ENCODE measurements at places on chromosomes 7 and 10. TPM values are rescaled to one million over a fixed set of nuclear protein-coding genes. Genes with fewer than 3 reads are reported as not detected.

DNA sequence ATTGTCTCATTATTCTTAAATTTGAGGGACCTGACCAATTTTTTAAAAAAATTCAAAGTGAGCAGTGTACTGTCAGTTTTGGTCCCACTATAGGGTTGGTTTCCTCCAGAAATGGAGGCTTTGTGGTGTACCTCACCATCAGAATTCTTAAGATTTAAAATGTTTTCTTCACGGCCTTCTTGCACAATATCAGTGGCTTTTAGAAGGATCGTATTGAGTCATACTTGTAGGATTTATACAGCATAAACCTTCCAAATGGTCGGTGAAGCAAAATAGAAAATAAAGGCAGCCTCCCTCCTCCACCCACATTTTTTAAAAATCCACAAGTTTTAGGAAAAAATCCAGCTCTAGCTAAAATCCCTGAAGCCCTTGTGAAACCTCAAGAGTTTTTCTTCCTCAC is 126.4 kb downstream of the RNLS start:
- no peak for DNase-seq

DNA sequence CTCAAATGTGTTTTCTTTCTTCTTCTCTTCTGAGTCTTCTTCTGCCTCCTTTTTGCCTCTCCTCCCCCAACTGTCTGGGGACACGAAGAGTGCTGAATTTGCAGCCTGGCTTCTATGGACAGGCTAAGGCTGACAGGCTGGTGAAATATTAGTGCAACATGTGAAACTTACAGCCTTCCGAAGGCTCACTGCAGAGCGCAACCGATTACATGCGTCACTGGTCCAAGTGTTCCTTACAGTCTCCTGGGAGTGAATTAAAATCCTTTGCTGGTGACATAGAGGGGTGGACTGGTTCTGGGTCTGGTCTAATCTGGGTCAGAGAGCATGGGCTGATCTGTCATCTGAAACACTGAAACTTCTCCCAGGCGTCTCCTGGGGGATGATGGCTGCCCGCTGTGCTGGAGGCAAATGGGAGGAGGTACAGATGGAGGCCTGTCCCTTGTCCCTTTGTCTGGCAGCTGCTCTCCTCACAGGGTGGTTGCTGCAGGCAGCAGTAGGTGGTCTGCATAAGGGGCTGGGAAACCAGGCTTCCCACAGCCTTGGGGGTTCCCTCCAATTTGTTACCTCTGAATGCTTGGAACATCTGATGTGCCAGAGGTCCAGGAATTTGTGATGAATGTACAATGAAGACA is 143.8 kb upstream of the BMPER start:
- no peak for DNase-seq

DNA sequence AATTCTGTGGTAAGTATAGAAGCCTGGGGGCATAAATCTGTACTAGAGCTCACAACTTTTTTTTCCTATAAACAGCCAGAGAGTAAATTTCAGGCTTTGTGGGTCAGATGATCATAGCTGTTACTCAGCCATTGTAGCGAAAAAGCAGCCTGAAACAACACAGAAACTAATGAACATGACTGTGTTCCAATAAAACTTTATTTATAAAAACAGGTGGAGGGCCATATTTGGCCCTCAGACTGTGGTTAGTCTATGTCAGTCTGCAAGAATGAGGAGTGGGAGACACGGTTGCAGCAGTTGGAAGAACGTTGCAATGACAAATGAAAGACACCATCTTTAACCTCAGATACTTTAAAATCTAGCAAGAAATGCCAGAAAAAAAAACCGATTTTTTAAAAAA is 389.6 kb upstream of the PRKCQ start:
- DNase-seq: no peak

- no peak for DNase-seq
These were observed 67.7 kb downstream of the DYNC2I1 start for GRCh38 chr7:158923928-158924511.

DNA sequence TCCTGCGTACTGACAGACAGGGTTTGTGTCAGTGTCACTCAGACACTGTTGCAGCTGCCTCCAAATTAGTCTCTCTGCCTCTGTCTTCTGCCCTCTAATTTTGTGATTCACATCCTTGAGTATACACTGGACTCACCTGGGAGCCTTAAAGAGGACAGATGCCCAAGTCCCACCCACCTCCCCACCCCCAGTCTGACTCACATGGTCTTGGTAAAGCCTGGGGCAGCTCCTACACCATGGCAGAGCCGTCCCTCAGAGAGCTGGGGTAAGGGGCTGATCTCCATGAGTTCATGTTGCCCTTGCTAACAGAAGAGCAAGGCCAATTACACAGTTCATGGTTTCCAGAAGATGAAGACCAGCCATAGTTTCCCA is 197.6 kb upstream of the STK17A start:
- no peak for DNase-seq

GRCh38 chr10:47361293-47361692 is 13.1 kb downstream of the RBP3 start:
- peak; percentile 60 for DNase-seq

- DNase-seq: no peak
These were observed 345.8 kb downstream of the KCNMA1 start for GRCh38 chr10:77291596-77292505.

DNA sequence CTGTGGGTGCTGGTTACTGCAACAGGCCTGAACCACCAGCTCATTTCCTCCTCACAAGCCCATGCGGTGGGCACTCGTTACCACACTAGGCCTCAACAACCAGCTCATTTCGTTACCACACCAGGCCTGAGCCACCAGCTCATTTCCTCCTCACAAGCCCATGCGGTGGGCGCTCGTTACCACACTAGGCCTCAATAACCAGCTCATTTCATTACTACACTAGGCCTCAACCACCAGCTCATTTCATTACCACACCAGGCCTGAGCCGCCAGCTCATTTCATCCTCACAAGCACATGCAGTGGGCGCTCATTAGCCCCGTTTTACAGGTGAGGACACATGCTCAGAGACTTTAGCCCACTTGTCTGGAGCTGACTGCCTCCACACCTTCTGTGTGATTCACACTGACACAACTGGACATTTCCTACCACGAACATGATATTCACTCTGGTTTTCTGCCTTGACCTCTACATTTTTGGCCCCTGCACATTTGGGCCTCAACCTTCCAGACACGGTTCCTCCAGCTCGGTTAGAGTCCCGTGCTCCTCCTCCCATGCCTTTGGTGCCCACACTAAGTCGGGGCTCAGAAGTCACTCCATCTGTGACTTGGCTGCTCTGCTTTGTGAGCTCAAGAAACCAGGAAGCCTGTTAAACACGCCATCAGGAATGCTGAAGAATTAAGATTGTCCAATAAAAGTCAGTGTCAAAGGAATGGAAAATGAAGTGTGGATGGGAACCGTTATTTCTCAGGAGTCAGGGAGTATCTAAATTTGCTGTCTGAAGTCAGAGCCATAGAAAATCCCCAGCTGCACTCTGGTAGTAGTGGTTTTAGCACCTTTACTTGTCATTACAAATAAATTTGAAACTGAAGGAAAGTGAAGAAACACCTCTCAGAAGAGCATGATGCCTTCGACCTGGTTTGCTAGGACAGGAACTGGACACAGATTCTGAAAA is 55.8 kb upstream of the LANCL2 start:
- DNase-seq: no peak

DNA sequence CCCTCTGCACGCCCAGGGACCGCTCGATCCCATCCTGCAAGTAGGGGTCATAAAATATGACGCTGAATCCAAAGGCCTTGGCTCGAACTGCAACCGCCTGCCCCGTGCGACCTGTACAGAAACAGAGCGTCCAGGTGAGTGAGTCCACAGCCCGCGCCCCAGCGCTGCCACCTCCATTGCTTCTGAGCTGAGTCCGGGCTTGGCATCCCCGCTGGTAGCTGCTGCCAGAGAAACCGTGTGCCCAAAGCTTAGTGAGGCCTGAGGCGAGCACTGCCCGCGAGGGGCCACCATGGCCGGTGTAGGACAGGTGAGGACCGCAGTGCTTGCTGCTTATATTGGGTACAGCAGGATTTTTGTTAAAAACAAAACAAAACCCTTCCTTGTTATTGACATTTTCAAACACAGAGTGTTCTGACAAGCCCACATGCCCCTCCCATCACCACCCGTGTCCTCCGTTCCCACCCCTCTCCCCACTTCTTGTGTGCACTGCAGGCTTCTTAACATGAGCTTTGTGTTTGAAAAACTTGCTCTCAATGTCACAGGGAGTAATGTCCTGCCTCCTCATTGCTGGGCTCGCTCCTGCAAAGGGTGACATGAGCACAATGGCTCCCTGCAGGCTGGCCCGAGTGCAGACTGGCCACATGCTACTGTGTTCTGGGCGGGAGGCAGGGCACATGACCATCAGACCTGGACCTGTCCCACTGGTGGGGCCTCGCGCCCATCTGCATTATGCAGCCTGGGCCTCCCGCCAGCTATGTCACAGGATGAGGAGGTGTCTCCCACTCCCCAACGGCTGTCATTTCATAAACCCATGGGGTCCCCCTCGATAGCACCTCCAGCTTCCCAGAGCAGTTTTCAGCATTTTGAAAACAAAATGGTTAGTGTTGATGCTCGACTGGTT is 52.9 kb downstream of the ZRANB1 start:
- DNase-seq: no peak

GRCh38 chr7:137563981-137564380 is 220.4 kb upstream of the PTN start:
- DNase-seq: no peak

PRRT4 gene
- 0.16 TPM for total RNA-seq

NACAD gene
- total RNA-seq: 0.10 TPM

NME8 gene
- not detected for total RNA-seq

BAMBI gene
- 0.68 TPM for total RNA-seq

All from HT-29 (cell line).